CD4-positive, alpha-beta T cell treated with Interleukin-4 for 4 hours (primary cell): ENCODE measurements at places on chromosomes 12 and 14.
A peak's percentile ranks its signal among the peaks of the same experiment; 100 is the strongest.

DNA sequence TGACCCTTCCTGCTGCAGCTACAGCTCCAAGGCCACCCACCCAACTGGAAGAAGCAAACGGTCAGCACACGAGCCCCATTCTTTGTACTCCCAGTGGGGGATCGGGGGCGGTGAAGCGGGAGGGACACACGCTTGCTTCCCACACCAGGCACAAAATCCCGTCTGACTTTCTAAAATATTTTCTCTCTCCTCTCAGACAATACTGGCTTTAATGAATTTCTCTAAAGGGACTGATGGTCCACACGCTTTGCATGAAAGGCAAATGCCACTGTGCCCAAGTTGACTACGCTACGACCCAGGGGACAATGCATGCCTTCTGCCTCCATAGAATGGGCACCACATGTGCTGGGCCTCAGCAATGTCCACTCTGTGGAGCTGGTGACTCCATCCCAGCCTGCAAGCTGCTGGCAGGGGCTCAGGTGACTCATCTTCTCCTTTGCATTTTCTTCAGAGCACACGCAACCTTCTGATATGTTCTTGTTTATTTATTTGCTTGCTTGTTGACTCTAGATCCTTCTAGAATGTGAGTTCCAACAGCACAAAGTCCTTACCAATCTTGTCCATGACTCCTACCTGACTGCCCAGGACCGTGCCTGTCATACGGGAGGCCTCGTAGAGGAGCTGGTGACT, 15.6 kb downstream of the SYNE3 start:
- DNase-seq = no peak

DNA sequence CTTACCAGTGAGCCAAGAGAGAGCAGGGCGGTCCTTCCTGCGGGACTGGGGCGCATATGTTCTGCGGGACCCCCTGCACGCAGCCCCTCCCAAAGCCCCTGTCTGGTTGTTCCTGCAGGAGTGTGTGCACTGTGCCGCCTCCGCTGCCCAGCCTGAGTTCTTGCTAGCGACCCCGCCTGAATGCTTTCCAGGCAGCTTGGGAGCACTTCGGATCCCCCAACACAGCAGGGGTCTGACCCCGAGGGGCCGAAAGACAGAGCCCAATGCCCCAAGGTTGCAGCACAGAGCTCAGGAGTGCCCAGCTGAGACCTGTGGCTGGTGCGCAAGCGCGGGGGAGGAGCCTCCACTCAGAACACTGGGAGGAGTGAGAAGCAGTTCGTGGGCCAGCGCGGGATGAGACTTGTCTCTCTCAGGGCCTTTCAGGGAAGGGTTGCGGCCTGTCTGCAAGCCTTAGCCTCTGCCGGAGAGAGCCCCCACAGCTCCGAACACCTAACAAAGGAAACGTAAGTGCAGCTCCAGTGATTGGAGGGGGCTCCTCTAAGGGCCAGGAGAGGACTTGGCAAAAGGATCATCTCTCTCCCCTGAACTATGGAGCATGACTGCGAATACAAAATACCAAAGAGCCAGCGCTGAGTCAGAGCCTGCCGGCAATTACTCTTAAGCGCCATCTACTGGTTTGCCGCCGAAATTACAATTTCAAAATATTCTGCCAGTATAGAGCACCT, 50.5 kb downstream of the GTF2A1 start:
- DNase-seq = peak; percentile 88

- DNase-seq = no peak
Measured at GRCh38 chr12:9344541-9344940, 136.3 kb upstream of the PZP start.

DNA sequence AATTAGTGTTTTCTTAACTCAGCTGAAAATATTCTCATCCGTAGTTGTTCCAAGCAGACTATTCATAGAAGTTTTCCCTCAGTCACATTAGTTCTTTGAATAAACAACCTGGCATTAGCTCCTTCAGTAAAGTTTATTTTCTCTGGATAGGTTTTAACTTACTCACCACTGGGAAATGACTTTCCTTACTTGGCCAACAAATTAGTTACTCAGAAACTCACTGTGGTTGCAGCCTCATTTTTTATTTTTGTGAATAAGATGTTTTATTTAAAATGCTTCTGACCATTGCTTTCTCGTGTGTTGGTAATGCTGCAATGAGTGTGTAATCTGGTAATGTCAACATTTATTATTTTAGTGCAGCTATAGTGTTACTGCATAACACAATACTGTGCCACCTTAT, 74.9 kb downstream of the NOVA1 start:
- DNase-seq = no peak

- DNase-seq = no peak
Measured at GRCh38 chr12:26010293-26010821, 51.9 kb downstream of the RASSF8 start.

- DNase-seq = no peak
Measured at GRCh38 chr14:58659846-58660245, 22.1 kb downstream of the DACT1 start.

GRCh38 chr12:54385251-54385914, 850 bp upstream of the ZNF385A start:
- DNase-seq = no peak

DNA sequence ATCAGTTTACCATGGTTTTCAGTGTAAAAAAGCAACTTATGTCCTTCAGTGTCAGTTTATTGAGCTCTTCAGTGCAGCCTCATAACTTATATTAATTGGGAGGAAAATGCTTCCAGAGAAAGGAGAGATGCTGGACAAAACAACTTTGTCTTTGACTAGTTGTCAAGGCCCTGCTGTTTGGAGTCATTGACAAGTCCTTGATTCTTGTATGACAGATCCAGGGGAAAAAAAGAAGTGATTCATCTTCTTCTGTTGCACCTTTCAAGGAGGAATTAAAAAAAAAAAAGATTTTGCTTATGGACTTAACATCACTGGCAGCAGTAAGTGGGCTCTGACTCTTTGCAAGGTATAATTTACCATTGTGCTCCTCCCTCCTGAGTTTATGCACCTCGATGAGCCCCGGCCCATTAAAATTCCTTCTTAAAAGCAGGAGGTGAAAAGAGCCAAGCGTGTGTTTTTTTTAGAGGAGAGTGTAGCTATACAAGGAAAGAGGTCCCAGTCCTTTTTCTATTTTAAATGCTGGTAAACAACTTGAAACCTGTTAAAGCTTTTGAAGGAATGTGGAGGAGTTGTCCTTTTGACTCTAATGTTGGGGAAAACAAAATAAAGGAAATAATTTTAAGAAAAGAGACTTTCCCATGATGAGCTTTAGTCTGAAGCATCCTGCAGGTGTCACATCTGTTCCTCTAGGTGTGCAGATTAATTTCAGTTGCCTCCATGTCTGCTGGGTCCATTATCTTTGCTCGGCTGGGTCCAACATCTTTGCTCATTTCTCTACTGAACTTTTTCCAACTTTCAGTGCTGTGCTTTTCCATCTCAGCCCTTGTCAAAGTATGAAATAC, 431.6 kb downstream of the RAD51B start:
- no peak for DNase-seq

GRCh38 chr12:5258498-5258897, 173.4 kb upstream of the NTF3 start:
- no peak for DNase-seq

DNA sequence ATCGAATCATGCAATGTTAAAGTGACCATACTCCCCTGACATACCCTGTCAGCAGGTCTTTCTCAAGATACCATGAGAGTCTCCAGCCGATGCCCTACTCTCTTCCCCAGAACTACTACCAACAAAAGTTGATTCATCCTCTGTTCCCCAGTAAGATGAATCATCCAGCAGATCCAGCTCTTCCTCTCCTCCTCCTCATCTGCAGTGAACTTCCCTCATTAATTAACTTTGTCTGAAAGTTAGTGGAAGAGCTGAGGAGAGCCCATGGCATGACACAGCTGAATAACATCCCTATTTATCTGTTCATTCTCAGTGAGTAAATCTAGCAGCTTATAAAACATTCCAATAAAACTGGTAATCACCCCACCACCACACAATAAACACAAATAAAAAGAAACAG, 213.4 kb downstream of the EGLN3 start:
- no peak for DNase-seq

DNA sequence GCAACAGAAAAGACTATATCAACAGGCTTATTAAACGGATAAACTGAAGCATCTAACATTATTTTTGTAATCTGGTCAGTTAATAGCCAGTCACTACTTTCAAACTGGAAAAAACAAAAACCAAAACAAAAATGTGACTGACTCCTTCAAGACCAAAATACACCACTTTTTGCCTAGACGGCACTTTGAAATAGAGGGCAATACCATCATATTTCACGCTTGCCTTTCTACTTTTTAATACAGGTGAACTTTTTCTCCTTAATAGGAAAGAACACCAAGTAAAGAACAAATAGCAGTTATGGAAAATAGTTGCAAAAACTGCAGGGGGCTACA, 550 bp upstream of the NUP107 start:
- DNase-seq = peak; percentile 4

GRCh38 chr14:72958548-72958947, 32.3 kb downstream of the DCAF4 start:
- no peak for DNase-seq

- no peak for DNase-seq
Measured at GRCh38 chr14:41597647-41598046, 9.0 kb upstream of the LRFN5 start.

- no peak for DNase-seq
Measured at GRCh38 chr14:104187121-104187889, 48.9 kb downstream of the KIF26A start.

- DNase-seq = no peak
Measured at GRCh38 chr14:75297411-75298040, 18.9 kb downstream of the FOS start.
